ENCODE measurements at places on chromosomes 7 and 10. TPM values are rescaled to one million over a fixed set of nuclear protein-coding genes. Genes with fewer than 3 reads are reported as not detected.

SUGCT gene
- 1.4 TPM for total RNA-seq

PHF14 gene
- 45.1 TPM for total RNA-seq

PKD2L1 gene
- not detected for total RNA-seq

C7orf57 gene
- total RNA-seq: not detected

CTAGE8 gene
- total RNA-seq: not detected

HMX3 gene
- total RNA-seq: not detected

DEPP1 gene
- 421 TPM for total RNA-seq

RELN gene
- 59.3 TPM for total RNA-seq

LRRC4 gene
- total RNA-seq: 2.3 TPM

ODAD2 gene
- total RNA-seq: 0.98 TPM

LBX1 gene
- total RNA-seq: not detected

GNGT1 gene
- total RNA-seq: not detected

SPDYE11 gene
- not detected for total RNA-seq

ALOX5 gene
- total RNA-seq: not detected

FKBP14 gene
- total RNA-seq: 28.1 TPM

VKORC1L1 gene
- total RNA-seq: 27.4 TPM

GRID1 gene
- not detected for total RNA-seq

KIAA1549 gene
- total RNA-seq: 5.0 TPM

CDK14 gene
- 13.6 TPM for total RNA-seq

ACSM6 gene
- not detected for total RNA-seq
